Fibroblast of skin of back (primary cell): ENCODE measurements at places on chromosomes 1 and 21.
A peak's percentile ranks its signal among the peaks of the same experiment; 100 is the strongest.

- DNase-seq = peak; percentile 95
These were observed 1.8 kb downstream of the ARPC5 start for GRCh38 chr1:183633676-183634343.

DNA sequence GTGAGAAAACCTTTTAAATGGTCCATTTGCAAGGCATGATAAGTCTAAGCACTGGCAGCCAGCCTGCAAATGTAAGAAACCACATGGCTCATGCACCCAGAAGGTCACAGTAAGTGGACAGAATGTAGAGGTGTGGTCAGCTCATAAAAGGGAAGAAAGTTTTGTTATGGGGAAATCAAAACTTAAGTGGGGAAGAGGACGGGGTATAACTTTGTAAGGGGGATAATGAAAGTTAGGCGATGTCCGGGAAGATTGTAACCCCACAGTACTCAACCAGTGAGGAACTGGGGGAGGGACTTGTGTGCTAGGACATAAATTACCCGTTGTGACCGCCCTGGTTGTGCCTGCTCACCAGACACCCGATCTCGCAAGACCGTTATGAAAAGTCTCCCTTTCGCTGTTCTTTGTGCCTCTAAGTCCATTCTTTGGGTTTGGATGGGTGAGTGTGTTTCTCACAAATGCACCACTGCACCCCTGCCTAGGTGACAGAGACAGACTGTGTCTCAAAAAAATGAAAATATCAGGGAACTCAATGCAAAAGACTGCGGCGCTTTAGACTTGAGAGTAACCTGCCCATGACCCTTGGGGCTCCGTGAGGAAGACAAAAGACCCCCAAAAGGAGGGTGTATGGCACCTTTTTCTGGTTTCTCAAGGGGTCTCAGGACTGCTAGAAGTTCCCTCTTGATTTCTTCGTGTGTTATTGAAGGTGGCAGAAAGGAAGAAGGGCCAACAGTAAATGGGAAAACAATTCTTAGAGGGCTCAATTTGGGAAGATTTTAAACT lies 28.6 kb upstream of the ZNF496 start:
- DNase-seq = no peak

GRCh38 chr1:18907917-18908845 lies 5.8 kb upstream of the ALDH4A1 start:
- DNase-seq = no peak

DNA sequence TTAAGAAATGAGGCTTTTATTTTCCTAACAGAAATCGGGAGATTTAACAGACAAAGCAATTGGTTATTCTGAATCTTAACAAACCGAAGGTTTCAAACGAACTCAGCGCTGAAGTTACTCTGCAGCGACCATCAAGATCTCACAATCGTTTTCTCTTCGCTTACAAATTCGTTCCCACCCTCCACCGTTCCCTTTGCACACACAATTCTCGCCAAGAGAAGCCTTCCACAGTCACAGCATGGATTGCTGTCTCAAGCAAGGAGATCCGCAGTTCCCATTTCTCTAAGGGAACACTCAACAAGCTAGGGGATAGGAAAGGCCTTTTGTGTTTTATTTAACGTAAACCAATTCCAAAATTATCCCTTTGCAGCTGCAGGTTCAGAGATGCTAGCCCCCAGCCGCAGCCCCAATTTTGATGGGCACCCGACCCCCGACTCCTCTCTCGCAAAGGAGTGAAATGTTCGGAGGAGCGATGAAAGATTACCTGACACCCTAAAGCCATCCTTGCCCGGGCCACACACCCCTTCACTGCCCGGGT lies 755 bp downstream of the FBXO42 start:
- DNase-seq = peak; percentile 28

GRCh38 chr1:33473900-33474299 lies 1.5 kb downstream of the ZSCAN20 start:
- peak; percentile 32 for DNase-seq

DNA sequence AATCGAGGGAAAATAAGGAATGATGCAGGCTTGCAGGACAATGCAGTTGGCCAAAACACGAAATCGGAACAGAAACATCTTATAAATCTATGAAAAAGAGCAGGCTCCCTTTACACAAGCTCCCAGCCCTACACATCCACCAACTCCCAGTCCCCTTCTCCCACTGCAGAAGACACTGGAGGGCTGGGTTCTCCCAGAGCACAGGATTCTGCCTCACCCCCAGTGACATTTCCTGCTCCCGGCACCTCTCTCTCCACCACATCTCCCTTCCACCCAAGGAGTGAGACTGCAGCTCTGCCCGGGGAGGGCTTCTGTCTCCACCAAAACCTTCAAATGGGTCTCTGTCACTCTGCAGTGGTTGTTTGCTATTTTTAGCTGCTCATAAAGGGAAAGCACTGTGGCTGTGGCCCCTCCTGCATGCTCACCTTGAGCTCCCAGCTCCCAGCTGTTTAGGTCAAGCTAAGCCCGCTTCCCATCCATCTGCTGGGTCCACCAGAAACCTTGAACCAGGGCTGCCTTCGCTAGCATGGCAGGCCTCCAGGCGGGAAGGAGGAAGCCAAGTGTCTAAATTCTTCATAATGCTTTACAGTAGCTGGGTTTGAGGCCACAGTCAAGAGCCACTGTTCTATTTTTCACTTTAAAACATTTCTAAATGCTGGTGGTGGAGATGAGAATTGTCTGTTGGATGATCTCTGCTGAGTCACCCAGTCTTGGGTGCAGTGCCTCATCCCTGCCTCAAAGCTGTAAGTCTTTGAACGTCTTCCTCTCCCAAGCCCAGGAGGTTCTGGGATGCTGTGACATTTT lies 3.3 kb upstream of the C2CD2 start:
- DNase-seq = peak; percentile 73

DNA sequence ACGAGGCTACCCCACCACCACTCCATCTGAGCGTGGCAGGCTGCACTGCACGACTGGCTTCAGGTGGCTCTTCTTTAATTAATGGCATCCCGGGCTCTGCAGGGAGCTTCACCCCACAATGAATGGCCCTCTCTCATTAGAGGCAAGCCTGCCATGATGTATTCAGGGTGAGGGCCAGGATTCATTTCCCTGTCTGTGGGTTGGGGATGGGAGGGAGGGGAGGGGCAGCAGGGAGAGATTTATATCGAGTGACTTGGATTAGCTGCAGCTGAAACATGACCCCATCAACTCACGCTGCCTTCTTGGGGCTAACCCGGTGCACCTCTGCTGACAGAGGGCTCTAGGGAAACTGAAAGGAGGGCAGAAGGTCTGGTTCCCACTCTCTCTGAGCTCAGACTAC lies 54.2 kb downstream of the ERI3 start:
- DNase-seq = no peak

DNA sequence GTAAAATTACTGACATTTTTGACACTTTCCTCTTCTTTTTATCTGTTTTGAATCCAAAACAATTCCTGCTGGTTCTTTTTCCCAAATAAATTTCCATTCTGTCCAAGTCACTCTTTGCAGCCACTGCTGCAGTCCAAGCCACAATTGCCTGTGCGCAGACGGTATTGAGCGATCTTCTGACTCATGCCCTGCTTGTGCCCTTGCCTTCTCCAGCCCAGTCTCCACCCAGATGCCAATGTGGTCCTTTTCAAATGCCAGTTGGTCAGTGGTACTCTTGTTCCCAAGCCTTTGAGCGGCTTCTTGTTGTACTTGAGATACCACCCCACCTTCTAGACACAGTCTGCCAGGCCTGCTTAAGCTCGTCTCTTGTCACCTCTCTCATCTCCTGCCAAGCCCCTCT lies 78.9 kb downstream of the CAMTA1 start:
- peak; percentile 11 for DNase-seq

DNA sequence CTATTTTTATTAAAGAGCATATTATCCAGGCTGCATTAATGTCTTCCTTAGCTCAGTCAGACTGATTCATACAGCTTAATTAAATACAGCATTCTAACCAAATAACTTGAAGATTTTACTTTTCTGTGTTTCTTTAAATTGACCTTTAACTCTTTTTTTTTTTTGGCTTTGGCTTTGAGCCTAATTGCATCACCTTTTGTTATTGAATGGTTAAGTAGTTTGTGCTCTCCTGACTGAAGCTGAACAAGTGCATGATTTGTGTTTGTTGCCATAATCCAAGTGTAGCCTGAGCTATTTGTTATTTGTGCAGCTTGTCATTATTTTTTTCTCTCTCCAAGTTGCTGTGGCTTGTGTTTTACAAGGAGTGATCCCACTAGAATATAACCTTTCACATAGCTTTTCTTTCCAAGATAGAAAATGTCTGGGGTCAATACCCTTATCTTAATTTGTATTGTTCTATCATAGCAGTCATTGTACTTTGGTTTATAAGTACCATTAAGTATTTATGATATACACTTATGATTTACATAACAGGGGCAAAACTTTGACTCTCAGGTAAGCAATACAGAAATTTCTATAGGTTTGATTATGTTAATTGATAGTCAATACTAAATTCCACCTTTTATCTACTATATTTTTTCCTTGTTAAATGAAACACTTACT lies 31.6 kb downstream of the CDC14A start:
- DNase-seq = no peak

GRCh38 chr1:38076038-38076437 lies 29.4 kb upstream of the POU3F1 start:
- DNase-seq = peak; percentile 37

DNA sequence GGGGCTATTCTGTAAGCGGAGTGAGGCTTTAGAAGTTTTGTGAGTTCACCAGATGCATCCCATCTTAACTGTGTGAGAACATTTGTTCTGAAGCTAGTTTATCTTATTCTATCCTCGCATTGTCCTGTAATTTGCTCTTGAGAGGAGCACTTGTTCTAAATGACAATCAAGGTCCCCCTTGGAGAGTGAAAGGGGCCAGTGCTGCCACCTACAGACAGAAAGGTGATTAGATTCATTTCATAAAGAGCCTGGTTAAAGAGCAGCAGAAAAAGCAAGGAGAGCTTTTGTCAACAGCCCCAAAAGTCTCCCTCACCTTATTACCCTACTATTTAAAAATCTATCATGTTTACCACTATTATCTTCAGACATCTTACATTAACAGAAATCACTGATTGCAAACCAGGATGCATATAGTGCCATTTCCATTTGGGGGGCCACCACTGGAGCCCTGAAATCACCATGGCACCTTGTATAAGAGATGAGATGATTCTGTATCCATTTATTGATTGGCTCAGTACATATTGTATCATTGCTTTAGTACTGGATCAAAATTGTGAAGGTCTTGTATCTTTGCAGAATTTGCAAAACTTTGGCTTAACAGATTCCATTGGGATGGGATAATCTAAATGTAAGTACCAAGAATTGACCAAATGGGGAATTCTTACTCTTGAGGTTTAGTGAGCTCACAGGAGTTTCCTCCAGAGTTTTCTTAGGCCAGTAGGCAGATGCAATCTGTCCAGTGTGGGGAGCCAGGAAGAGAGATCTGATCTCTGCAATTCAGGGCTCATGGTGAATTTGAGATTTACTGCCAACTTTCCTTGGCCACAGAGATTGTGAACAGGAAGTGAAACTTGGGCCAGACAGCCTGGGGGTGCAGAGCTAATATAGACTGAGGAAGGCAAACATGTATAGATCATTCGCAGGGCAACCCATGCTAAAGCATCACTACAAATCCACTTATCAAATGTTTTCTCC lies 64.3 kb upstream of the TRABD2B start:
- peak; percentile 64 for DNase-seq

GRCh38 chr1:59520827-59521418 lies 224.0 kb downstream of the FGGY start:
- peak; percentile 79 for DNase-seq

- no peak for DNase-seq
These were observed 9.2 kb downstream of the UAP1 start for GRCh38 chr1:162570718-162571117.

DNA sequence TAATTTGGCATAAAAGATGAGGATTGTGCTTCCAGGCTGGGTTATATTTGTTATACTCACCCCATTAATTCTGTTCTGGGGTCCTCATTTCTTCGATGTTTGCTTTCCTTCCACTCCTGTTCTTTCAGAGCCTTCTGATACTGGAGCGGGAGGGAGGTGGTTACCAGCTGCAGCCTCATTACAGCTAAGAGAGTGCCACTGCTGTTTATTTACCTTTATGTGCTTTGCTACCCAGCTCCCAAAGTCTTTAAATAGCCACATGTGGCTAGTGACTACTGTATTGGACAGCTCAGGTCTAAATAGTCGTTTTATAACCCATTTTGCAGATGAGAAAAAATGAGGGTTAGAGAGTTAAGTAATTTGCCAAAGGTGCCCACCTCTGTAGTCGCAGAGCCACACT lies 25.1 kb downstream of the PLEKHM2 start:
- DNase-seq = no peak

DNA sequence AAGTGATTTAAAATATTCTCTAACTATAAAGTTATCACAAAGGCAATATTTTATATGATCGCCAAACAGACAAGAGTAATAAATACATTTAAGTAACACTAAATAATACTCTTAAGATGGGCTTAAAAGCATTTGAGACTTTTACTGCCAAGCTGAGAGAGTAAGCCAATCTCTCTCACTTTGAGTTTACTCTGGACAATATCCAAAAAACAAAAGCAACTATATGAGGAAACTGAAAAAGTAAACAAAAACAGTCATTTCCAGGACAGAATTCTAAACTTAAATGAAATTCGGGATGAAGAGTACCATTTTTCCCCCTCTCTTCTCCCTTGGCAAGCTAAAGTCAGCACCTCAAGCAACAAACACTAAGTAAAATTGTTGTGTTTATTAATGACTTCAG lies 173.2 kb downstream of the COP1 start:
- DNase-seq = peak; percentile 23

GRCh38 chr1:114033961-114034360 lies 54.7 kb downstream of the OLFML3 start:
- no peak for DNase-seq

DNA sequence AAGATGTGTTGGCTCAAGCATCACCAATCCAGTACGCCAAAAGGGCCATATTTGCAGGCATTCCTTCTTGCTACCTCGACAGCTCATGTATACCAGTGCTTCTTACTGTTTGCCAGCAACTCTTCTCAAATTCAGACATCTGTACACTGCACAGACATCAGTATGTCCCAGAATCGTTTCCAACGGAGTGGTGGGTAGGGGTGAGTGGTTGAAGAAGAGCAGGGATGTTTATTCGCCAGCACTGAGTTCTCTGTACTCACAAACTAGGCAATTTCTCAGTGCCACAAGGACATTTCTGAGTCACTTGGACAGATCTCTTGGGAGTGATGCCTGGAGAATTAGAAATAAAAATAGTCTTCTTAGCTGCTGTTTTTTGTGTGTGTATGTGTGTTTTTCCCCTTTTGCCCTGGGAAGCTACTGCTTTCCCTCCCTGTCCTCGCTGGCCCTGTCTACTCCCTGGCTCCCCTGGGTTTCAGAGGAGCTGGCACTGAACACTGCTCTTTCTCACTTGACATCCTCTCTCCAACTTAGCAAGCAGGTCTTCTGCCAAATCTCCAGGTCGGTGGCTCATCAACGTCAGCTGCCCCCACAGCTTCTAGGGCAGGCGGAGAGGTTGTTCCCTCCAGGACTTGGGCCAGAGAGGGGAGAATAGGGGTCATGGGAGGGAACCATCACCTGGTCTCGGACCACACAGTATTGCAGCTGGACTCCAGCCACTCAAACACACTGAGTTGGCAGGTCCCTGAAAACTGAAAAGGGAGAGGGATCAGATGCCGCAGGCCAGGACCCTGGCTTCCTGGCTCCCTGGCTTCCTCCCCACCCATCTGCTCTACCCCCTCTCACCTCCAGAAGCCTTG lies 90.5 kb downstream of the NMNAT2 start:
- peak; percentile 58 for DNase-seq

GRCh38 chr1:204578867-204579664 lies 62.9 kb downstream of the MDM4 start:
- DNase-seq = peak; percentile 34
